ENCODE measurements at places on chromosomes 11 and 22. TPM values are rescaled to one million over a fixed set of nuclear protein-coding genes. Genes with fewer than 3 reads are reported as not detected.

DNA sequence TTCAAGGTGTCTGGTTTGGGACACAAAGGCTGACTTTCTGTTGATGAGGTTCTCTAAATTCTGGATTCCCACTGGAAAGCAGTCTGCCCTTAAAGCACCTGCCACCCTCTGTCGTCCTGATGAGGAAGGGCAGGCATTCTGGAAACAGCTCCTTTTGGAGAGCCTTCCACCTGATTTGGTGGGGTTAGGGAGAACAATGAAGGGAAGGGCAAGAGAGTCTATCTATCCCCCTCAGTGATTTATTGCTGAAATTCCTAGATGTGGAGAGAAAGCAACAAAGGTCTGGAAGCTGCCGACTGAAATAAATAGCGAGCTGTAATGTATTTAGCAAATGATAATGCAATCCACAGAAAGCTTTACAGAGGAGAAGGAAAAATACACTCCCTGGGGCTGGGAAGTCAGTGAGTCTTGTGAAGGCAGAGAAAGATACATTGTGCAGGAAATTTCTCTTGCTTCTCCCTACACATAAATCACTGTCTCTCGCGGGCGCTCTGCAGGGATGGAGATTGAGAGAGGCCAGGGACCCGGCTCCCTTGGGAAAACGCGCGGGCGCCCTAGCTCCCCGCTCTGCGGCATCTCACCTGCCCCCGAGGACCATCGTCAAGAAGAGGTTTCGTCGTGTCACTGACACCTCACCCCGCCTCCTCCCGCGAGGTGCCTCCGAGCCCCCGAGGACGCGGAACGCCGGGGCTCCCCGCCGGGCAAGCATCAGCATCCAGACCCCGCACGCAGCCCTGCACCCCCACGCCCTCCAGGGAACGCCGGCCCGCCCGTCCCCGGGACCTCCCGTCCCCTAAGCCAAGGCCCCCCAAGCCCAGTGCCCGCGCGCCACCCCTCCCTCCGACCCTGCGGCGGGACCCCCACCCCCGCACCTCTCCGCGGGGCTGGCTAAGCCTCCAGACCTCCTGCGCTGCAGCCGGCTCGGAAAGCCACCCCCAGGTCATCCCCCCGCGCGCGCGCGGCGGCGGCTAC lies 673 bp downstream of the CDON start:
- H3K4me1 ChIP-seq, result peaks cover 3% of the 10 kb centered on the region
- no peaks in the 10 kb centered on the region for H3K27me3 ChIP-seq
- peak overlapping the region; percentile 66 for H3K4me3 ChIP-seq
- H3K36me3 ChIP-seq, result no peaks in the 10 kb centered on the region

The DBX1 gene
- total RNA-seq, result not detected

The TBX1 gene
- 2.3 TPM for total RNA-seq

The TRPT1 gene
- 24.5 TPM for total RNA-seq
